ENCODE measurements at places on chromosomes 2 and 18.

DNA sequence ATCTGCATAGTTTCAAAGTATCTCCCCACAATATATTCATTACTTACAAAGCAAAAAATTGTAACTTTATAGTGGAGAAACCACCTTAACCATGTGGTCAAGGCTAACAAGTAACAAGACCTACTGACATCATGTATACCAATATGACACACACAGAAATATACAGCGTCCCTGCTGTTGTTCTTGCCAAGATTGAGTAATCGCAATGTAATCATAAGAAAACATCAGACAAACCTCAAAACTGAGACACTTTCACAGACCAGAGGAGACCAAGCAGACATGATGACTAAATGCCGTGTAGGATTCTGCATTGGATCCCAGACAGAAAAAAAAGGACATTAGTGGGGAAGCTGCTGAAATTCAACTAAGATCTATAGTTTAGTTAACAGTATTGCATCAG is 123.0 kb downstream of the ACAA2 start:
- peak; percentile 9 for DNase-seq

- peak; percentile 75 for DNase-seq
These were observed 910 bp downstream of the SRSF7 start for GRCh38 chr2:38750011-38750890.

DNA sequence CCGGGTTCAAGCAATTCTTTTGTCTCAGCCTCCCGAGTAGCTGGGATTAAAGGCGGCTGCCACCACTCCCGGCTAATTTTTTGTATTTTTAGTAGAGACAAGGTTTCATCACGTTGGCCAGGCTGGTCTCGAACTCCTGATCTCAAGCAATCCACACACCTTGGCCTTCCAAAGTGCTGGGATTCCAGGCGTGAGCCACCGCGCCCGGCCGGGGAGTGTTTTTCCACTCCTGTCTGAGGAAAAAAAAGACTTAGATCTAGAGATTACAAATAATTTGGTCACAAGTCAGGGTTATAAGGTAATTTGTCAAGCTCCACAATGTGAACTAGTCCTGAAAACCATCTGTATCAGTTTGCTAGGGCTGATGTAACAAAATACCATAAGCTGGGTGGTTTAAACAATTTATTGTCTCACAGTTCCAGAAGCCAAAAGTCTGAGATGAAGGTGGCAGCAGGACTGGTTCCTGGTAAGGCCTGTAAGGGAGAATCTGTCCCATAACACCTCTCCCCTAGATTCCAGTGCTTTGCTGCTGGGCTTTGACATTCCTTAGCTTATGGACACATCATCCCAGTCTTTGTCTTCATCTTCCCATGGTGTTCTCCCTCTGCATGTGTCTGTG is 40.7 kb upstream of the SP3 start:
- no peak for DNase-seq

GRCh38 chr2:663221-663620 is 14.0 kb downstream of the TMEM18 start:
- DNase-seq: no peak

GRCh38 chr2:106885329-106885728 is 638 bp downstream of the ST6GAL2 start:
- peak; percentile 10 for DNase-seq

GRCh38 chr18:42182728-42183700 is 228.0 kb downstream of the PIK3C3 start:
- no peak for DNase-seq

- no peak for DNase-seq
These were observed 45.6 kb downstream of the NAB1 start for GRCh38 chr2:190694479-190694878.

DNA sequence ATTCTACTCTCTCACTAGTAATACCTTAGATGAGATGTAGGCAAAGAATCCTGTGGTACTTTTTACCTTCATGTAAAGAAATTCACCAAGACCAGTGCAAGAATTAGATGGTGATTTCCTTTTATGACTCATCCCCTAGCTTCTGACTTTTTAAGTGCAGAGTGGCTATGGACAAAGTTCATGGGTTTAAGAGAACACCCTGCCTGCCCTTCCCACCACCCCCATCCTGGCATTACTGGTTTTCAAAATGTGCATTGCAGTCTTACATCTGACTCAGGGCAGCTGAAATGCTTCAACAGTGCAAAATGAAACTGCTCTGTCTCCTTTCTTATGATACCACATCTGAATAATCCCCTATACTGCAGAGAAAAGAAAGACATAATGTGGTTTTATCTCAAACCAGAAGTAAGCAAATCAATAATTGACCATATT is 22.6 kb downstream of the MAIP1 start:
- no peak for DNase-seq

- peak; percentile 55 for DNase-seq
These were observed 2.2 kb downstream of the B3GNT2 start for GRCh38 chr2:62197925-62198633.

DNA sequence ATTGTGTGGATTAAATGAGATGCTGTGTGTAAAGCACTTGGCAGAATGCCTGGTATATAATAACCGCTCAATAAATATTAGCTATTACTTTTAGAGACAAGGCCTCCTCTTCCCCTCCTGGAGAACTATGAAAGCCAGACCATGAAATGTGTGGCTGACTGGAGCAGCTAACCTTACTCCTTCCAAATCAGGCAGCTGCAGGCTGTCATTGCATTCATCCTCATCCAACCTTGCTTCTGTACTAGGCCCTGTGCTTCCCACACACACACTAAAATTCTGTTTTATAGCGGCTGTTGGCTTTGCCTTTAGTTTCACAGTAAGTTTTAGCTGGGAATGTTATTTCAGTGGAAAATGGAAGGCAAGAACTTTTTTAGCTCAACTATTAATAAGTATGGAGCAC is 10.2 kb upstream of the SP9 start:
- DNase-seq: no peak

DNA sequence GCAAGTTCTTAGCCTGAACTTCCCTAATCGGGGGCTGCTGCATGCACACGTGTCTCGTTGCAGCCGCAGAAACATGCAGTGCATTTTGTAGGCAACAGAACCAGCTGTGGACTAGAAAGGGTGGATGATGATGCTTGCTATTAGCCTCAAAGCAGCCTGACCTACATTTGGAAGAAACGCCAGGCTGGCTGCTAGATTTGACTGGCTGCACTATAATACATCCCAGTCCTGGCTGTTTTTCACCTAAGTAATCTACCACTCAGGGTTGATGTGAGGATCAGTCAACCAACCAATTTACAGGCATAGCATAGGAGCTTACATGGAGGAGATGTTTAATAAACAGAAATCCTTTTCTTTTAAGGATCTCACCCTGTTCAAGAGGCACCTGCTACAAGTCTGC is 56.4 kb upstream of the SPP2 start:
- DNase-seq: no peak

DNA sequence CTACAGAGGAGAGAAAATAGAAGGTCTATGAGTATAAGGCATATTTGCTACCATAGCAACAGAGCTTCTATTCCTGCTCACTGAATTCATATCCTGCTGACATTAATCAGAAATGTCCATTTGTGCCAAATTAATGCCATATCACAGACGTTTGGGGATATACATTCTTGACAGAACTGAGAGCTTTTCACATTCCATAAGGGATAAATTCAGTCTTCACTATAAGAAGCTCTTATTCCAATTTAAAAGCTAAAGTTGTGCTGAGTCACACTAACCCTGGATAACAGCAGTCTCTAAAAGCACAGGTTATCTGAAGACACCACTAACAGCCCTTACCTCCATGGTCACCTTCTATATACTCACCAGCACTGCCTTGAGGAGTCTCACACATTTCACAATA is 178.1 kb downstream of the RAB3GAP1 start:
- DNase-seq: no peak

DNA sequence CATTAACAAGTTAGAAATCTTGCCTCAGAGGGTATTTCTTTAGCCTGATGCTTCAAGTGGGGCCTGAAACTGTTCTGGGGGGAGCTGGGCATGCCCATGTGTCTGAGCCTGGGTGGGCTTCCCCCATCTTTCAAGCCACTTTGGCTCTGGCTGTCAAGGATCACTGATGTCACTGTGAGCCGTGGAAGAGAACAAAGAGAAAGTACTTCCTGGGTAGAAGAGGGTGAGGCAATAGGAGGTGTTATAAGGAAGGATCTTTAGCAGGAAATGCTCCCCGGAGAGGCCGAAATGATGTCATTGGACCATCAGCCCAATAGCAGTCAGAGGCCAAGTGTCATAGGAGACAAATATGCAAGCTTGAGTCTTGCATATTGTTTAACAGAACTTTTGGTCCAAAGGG is 228.4 kb upstream of the MEX3C start:
- DNase-seq: no peak
